ENCODE measurements at places on chromosomes 12 and 14.

DNA sequence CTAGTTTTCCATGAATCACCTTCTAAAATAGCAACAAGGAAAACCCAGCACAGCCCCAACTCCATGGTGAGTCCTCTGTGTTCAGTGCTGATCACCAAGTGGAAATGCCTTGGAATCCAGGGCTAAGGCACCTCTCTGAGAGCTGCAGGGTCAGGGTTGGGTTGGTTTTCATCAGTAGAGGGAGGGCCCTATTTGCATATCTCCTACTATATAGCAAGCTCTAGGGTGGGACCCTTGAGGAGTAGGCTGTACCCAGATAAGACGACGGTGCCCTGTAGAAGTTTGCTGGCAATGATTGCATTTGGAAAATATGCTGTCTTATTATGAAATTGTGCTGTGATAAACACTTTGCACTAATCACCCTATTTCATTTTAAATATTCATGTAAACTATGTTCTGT lies 1011.8 kb downstream of the TMEM121 start:
- DNase-seq, result no peak

DNA sequence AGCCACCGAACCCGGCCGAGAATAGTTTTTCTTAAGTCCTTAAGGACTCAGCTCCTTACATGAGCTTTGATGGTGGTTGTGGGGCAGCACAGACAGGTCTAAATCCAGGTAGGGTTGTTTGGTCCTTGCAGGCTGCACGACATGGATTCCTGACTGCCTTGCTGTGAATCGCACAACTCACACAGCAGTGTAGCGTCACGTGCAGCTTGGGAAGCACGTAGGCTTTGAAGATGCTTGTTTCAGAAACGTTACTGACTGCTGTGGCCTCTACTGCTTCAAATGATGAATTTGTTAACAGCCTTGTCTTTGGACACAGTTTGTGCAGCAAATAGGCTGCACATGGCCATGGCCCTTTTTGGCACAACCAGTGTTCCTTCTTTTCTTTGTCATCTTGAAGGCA lies 29.9 kb downstream of the ZBTB42 start:
- no peak for DNase-seq

GRCh38 chr12:14927267-14927666 lies 11.1 kb downstream of the ERP27 start:
- DNase-seq, result no peak

GRCh38 chr12:93115198-93115601 lies 186.1 kb upstream of the EEA1 start:
- DNase-seq, result no peak

GRCh38 chr12:65611396-65611795 lies 212.9 kb upstream of the HMGA2 start:
- DNase-seq, result no peak

- DNase-seq, result peak; percentile 7
Measured at GRCh38 chr12:3974883-3975282, 101.7 kb upstream of the PARP11 start.

DNA sequence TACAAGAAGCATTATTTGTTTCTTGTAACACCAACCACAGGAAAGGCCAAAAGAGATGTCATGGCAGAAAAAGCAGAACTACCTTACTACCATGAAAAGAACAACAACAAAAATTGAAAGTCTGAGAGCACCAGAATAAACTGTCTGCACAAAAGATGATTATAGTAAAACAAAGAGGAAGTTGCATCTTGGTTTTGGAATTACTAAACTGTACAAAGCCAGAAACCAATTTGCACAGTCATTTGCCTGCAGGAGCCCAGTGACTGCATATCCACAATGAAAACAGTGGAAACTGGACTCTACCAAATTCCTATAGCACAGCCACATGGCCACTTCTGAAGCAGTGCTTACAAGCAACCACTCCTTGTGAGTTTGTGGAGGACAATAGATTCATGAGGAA lies 276.2 kb downstream of the SSPN start:
- peak; percentile 11 for DNase-seq

DNA sequence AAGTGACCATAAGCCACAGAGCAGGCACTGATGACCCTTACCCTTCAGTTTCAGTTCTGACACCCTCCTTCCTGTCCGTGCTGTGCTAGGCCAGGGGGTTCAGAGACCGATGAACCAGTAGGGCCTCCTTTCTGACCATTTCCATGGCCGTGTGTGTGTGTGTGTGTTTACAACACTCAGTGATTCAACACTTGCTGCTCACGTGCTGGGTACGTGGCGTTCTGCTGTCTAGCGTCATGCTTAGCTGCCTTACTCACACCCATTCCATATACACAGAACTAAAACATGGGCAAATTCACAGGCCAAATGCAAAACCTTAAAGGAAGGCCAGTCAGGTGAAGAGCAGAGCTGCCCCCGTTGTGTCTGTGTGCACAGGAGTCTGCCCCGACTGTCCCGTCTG lies 67.5 kb downstream of the DNAH10 start:
- DNase-seq, result no peak

DNA sequence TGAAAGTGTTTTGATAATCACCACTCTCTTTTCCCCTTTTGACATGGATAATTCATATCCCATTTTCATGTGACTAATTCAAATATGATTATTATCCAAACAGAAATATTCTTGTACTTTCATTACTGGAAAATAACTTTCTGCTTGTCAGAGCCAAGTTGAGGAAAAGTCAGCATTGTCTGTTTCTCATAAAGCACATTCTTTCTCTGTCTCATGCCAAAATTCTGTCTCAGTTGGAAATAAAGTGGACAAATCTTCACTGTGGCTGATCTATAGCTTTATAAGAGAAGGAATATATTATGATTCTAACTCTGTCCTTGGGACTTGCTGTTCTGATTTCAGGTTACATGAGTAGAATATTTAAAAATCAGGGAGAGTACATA lies 22.7 kb upstream of the PRICKLE1 start:
- DNase-seq, result no peak

- DNase-seq, result peak; percentile 9
Measured at GRCh38 chr12:107474639-107475539, 210.7 kb upstream of the PWP1 start.

GRCh38 chr12:52434081-52434733 lies at the start of gene KRT75:
Gene KRT75 (minus strand): TSS chr12:52434371. CDS start chr12:52434304, 67 bp downstream.
- DNase-seq, result no peak

DNA sequence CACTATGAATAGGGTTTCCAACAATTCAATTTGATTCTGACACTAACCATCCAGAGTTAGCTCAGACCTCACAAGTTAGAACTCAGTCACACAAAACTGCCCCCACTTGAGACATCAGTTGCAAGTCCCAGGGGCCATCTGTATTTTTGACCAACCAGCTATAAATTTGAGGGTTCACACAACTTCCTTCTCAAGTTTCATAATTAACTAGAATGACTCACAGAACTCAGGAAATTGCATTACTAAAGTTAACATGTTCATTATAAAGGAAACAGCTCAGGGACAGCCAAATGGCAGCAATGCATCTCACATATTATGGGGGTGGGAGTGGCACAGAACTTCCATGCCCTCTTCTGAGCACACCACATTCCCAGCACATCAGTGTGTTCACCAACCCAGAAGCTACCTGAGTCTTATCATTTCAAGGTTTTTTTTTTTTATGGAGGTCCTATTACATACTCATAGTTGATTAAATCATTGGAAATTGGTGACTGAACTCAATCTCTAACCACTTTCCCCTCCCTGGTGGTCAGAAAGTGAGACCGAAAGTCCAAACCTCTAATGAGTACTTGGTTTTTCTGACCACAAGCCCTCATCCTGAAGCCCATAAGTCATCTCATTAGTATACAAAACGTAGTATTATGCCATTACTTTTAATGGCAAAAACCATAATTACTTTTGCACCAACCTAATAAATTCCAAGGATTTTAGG lies 1721.5 kb upstream of the SEL1L start:
- DNase-seq, result no peak

DNA sequence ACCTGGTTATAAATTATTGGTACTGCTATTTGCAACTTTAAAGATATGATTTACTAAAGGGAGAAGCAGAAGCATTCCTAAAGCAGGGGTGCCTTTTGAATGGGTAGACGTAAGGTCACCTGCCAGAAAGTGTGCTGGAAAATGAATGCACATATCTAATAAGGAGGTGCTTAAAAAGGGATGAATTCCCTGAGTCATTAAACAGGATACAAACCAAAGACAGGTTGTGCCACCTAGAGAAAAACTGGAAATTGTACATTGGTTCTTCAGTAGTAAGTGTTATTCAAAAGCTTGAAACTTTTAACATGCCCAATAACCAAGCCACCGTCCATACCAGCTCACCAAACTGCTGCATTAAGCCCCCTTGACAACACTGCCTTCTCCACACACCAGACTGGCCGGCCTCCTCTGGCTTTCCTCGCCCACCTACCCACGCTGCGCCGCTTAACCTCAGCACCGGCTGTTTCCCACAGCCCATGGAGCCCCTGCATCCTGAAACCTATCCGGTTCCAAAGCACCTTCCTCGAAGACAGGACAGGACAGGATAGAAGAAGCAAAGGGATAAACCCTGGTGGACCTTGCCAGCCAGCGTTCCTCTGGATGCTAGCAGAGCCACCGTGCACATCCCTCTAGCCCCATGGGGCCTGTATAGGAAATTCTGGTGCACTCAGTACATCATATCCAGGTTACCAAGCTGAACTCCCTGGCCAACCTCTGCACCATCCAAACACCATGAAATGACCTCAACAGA lies 201.5 kb upstream of the CAND1 start:
- DNase-seq, result no peak

DNA sequence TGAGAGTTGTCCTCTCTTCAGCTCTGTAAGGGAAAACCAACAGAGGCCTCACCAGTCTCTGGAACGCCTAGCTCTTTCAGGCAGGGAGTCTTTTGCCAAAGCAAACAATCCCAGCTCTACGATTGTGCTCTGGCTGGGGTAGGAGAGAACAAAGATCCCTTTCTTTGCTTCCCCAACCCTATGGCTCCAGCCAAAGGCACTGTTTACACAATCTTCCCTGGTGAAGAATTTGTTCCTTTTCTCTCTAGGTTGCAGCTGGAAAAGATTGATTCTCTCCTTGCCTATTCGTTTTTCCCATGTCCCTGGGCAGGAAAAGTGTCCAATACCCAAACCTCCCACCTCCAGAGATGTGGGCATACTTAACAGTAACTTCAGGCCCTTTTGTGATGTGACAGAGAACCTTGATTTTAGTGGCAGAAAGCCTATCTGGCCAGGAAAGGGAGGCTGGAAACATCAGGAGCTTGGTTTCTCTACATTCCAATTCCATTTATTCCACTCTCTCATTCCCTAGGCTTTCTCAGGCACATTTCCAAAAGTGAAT lies 16.8 kb downstream of the ATP5MC2 start:
- DNase-seq, result no peak

DNA sequence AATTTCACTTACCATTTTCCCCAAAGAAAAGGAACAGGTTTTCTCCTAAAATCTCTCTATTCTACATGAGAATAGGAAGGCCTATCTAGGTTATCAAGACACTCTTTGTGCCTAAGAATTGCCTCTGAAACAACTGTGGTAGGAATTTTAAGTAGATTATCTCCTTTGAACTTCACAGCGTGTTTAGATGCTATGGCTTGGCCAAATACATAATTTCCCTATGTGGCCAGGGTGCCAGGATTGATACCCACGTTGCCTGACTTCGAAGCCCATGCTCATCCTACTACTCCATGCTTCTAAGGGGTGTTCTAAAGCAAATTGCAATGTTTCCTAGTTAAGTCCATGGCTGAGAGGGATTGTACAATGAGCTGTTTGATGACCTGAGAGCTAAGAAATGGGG lies 241.5 kb upstream of the FBXO33 start:
- no peak for DNase-seq

- no peak for DNase-seq
Measured at GRCh38 chr14:75229661-75230139, 48.9 kb upstream of the FOS start.

GRCh38 chr12:92539110-92539749 lies 163.6 kb upstream of the PLEKHG7 start:
- DNase-seq, result no peak

- no peak for DNase-seq
Measured at GRCh38 chr12:68376901-68377300, 44.7 kb upstream of the MDM1 start.

- no peak for DNase-seq
Measured at GRCh38 chr14:89628521-89628920, 211.5 kb upstream of the FOXN3 start.

DNA sequence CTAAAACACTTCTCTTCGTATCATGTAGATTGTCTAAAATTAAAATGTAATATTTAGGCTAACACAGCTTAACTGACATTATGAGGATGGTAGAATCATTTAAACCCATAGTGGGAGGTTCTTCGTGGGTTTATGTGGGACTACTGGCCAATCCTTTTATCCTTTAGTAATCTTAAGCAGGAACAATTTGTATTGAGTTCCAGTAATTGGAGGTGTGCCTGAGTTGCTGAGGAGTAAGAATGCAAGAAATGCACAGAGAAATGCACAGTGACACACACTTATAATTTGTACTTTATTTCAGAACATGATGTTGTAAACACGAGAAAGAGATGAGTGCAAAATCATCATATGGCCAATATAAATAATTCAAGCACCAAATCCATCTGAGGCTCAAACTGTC lies 22.3 kb downstream of the OTOGL start:
- no peak for DNase-seq

- no peak for DNase-seq
Measured at GRCh38 chr14:105182296-105183020, 1.3 kb upstream of the NUDT14 start.

DNA sequence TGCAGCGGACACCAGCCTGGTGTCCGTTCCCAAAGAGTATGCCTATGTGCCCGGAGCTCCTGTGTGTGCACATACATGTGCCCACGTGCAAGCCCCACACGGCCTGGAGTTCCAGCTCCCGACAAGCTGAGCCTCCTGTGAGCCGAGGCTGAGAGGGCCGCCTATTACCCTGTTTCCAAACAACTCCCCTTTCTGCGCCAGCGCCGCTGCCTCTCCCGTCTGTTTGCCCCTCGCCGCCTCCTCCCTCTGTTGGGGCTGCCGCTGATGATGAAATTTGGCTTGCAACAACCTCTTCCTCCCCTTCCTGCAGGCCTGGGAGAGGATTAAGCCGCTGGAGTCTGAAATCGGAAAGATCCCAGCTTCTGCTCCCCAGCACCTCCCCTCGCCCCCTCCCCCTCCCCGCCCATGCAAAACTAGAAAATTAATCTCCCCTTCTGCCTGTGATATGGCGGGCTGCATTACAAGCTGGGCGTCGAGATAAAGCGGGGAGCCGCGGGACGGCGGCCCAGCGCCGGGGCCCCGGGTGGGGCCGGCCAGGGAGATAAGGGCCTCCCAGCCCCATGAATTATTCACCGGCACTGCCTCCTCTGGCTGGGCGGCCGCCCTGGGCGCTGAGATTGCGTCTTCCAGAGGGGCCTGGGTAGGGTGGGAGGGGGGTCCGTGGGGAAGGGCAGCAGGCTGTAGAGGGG lies 6.8 kb upstream of the ASIC1 start:
- DNase-seq, result no peak

All from activated naive CD4-positive, alpha-beta T cell treated with anti-CD3 and anti-CD28 coated beads, Interleukin-2, amount 50 U/mL, for 72 hours (primary cell).